Fibroblast of upper back skin (primary cell): ENCODE measurements at places on chromosomes 16 and 17.
A peak's percentile ranks its signal among the peaks of the same experiment; 100 is the strongest.

DNA sequence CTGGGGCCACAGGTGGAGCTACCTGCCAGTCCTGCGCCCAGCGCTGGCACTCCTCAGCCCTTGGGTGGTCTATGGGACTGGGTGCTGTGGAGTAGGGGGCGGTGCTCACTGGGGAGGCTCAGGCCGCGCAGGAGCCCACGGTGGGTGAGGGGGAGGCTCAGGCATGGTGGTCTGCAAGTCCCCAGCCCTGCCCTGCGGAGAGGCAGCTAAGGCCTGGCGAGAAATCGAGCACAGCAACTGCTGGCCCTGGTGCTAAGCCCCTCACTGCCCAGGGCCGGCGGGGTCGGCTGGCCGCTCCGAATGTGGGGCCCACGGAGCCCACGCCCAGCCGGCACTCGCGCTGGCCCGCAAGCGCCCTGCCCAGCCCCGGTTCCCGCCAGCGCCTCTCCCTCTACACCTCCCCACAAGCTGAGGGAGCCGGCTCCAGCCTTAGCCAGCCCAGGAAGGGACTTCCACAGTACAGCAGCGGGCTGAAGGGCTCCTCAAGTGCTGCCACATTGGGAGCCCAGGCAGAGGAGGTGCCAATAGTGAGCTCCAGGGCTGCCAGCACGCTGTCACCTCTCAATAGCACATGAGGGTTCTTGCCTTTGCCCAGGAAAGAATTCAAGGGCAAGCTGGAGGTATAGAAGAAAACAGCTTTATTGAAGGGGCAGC is 11.0 kb upstream of the EEF2KMT start:
- no peak for DNase-seq

DNA sequence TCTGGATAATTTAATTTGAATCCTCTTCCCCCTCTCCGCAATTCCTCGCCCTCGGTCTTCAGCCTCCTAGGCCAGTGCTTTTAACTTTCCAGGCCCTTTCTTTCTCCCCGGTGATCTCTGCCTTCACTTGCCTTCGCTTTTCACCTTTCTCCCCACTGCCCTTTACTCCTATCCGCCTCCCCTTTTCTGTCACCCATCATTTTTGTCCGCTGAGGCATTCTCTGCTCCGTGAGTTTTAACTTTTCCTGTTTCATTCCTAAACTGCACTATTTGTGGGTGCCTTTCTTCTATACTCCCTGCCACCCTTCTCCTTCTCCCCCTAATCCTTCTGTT is 729 bp downstream of the LONP2 start:
- no peak for DNase-seq

GRCh38 chr16:54285414-54286089 is 1.0 kb downstream of the IRX3 start:
- DNase-seq, result peak; percentile 25

DNA sequence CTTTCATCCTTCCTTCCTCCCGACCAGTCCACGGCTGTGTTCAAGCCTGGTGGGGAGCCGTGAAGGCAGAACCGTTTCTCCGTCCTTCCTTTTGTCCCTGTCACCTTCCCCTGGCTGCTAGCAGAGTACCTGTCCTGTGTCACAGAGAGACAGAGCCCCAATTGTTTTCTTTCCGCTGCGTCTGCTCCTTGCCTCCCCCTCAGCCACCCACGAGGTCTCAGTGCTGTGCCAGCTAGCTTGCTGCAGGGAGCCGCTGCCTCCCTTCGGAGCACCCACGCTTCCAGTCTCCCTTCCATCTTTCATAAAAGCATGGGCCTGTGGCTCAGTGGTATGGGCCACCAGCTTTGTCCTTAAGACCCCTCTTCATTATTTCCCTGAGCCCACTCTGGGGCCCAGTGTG is 62.2 kb downstream of the MPRIP start:
- no peak for DNase-seq

DNA sequence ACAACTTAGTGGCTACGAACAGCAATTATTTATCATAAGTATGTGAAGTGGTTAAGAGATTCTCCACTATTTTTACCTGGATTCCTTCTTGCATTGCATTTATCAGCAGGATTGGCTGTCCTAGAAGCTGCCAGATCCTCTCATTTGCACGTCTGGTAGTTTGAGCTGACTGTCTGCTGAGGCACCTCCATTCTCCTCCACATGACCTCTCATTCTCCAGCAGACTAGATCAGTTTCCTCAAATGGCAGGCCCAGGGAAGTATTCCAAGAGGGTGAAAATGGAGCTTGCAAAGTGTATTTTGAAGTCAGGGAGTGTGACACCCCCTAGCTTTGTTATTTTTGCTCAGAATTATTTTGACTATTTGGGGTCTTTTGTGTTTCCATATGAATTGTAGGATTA is 870.1 kb downstream of the CDH11 start:
- no peak for DNase-seq

DNA sequence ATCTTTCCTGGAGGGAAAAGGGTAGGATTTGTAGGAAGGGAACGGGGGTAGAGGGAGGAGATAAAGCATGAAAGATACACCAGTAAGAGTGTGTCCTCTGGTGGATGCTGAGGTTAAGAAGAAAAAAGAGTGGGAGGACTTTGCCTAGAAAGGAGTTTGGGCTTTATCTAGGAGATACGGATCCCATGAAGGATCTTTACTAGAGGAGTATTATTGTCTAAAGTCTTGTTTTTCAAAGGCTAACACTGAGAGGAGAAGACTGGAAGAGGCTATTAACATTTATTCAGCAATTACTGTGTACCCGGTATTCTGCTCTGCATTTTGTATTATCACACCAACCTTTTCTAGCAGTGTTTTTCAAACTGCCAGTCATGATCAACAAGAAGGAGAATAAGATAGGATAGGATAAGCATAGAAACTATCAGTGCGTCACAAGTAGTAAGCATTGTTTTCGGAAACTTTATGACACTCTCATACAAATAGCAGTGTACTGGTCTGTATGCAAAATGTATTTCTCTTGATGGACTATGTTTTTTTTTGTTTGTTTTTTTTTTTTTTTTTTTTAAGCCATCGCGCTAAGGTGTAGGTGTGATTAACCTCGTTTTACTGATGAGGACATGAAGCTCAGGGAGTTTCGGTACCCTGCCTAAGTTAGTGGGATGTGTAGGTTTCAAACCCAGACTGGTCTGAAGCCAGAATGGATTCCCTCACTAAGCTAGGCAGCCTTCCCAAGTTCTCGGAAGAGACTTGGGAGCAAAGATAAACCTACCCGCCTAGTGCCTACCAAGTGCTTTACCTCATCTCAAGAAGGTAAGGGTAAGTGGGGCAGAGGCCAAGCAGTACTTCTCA is 1.3 kb upstream of the SP2 start:
- DNase-seq, result no peak

- peak; percentile 50 for DNase-seq
Measured at GRCh38 chr17:75808905-75809621, 24.5 kb downstream of the UNK start.

DNA sequence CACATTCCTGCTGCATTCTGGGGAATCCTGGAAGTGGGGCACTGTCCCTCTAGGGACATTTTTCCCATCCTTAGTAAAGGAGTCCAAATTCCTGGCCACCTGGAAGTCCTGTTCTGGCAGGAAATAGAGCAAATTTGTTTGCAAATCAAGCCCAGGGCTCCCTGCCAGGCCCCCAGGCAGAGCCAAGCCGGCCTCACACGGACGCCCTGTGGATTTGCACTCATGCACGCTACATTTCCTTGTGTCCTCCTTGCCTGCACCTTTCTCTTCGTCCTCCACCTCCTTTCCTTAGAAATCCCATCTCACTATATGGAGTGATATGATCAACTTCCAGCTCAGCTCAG is 7.0 kb upstream of the CALB2 start:
- DNase-seq, result peak; percentile 7

DNA sequence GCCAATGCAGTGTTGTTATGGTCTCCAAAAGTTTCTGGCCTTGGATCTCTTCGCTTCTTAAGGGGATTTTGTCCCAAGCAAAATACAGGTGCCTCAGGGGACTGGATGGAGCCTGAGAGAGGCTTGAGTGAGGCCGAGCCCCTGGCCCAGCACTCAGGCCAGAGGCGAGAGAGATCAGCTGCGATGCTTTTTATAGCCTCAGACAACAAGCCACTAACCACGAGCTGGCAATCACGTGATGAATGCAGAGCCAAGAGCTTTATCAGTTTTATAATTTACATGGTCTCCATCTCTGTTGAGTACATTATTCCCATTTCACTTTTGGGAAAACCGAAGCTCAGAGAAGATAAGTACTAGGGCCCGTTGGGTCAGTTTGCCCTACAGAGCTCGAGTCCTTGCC is 360.0 kb upstream of the CDH5 start:
- DNase-seq, result no peak

DNA sequence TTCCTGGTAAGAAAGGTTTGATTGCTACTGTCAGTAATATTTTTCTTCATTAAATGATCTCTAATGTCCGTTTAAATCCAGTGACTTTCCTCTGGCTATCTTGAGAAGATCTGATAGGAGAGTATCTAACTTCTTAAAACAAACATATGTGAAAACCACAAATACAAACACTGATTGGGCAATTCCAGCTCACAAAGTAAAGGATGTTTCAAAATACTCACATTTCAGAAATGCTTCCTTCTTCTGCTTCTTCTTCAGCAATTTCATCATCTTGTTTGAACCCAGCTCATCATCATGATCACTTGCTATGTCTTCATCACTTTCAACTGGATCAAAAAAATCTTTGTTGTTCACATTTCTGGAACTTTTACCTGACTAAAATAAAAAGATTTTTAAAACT is 64.3 kb upstream of the RBL2 start:
- no peak for DNase-seq

DNA sequence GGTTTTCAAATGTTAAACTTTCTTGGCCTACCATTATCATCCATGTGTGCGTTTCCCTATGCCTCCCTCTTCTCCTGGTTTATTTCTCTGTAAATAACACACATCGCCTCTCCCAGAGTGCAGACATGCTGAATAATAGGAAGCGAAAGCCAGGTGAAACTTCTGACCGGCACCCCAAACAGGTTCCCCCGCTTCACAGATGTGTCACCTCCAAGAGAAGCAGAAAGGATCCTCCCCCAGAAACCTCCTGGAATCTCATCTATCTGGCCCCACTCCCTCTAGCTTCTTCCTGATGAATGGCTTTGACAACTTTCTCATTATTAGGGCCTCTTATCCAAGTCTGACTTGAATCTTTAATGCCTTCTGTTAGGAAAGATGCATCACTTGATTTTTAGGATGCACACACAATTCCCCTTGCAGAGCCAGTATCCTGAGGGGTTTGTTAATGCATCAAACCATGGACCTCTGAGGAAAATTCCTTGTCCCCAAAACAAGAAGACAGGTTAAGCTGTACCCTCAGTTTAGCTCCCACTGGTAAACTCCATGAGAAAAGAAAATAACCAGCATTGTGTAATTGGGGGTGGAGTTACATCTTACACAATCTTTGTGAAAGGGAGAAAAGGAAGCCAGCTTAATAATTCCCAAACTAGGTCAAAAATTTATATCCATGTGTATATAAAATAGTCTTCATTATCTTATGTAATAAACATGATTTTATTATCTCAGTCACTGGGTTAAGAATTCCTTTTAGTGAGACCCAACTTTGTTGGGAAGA is 20.1 kb upstream of the HYDIN start:
- no peak for DNase-seq

GRCh38 chr17:80132906-80133625 is 13.9 kb downstream of the EIF4A3 start:
- no peak for DNase-seq

DNA sequence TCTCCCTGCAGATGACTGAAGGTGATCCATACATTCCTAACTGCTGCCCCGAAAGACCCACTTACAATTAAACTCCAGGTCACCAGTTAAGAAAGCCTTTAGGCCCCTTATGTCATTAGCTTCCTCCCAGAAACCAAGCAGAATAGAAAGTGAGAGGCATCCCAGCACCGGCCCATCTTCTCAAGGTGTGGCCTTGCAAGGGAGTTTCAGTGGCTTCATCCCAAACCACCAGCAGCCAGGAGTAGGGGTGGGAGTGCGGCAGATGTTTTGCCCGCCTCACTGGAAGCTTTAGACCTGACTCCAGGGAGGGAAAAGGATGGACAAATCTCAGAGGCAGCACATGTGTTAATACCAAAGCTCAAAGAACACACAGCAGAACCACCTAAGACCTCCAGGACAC is 5.1 kb downstream of the ZFHX3 start:
- no peak for DNase-seq

DNA sequence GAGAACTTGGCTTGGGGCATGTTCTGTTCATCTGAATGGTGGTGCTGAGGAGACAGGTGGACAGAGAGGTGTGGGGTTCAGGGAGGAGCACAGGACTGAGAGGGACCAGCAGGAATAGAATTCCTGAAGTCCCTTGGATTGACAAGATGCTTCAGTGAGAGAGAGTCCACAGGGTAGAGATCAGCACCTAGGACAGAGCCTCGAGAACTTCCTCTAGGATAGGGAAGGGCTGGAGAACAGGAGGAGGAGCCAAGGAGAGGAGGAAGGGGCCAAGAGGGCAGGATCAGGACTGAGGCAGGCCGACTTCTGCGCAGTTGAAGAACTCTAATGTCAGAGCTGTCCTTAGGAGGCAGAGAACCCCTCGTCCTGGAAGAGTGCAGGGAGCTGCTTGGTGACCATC is 138.4 kb downstream of the PRKCB start:
- DNase-seq, result no peak

- DNase-seq, result no peak
Measured at GRCh38 chr16:80606221-80606766, 65.5 kb downstream of the DYNLRB2 start.

DNA sequence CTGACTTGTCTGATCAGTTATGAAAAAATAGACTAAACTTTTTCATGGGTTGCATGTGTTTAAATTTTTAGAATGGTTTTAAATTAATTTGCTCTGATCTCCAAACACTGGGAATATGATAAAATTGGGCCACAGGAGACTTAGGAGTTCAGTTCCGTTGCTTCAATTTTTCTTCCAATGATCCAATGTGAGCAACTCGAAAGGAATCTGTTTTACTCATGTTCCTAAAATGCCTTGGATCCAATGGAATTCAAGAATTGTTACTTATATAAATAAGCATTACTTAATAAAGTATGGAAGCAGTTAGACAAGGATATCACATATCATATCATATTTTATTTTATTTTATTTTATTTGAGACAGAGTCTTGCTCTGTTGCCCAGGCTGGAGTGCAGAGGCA is 56.0 kb upstream of the NACA2 start:
- peak; percentile 82 for DNase-seq

DNA sequence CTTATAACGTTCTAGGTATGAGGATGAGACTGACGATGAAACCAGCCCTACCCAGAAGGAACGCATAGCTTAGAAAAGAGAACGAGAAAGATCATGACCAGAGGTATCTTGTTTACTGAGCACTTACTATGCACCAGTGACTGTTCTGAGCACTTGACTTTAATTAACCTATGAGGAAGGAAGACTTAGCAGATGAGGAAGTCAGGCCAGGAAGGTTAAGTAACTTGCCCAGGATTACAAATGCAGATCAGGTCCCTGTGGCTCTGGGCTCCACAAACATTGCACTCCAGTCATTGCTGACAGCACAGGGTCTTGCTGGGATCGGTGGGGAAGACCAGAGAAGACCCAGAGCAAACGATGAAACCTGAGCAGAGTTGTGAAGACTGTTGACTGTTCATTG is 7.1 kb downstream of the KRT13 start:
- no peak for DNase-seq

GRCh38 chr16:1450841-1451240 is 6.5 kb upstream of the CCDC154 start:
- DNase-seq, result no peak

GRCh38 chr16:29710227-29711219 is 31.5 kb downstream of the QPRT start:
- peak; percentile 73 for DNase-seq
